ENCODE measurements at places on chromosomes 3 and 15.

GRCh38 chr15:41967506-41968206 lies 4.7 kb downstream of the EHD4 start:
- DNase-seq, result no peak

DNA sequence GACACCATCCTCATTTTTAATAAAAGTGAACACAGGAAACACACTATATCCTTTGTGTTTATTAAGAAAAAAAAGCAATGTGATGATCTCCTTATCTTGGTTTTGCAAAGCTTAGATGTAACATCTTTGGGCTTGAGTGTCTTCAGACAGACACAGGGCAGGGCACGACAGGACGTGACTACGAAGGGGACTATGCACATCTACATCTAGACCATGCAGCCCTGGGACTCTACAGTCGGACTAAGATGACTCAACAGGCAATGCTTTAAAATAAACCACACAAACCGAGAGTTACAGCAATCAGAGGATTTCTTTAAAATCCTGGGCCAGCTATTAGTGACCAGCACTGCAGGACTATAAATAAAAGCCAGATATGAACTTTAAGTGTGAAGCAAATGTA lies 22.8 kb upstream of the TM2D3 start:
- DNase-seq, result no peak

- DNase-seq, result no peak
Observed at GRCh38 chr3:11549580-11550140, 94.1 kb downstream of the VGLL4 start.

DNA sequence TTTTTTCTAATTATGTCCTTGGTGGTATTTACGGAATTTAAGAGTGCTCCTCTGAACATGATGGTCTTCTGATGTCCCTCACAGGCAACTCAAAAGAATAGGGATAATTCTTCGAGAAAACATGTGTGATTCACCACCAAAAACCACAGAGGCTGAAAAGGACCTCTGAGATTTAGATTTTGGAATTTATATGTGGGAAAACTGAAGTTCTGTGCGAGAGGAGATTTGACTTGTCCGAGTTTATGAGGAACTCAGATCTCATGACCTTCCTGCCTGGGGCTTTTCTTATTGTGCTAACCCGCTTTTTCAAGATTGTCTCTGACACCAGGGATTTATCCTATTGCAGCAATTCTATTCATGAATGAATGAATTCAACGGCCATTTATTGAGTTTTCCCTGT lies 142.4 kb downstream of the FAM43A start:
- no peak for DNase-seq

DNA sequence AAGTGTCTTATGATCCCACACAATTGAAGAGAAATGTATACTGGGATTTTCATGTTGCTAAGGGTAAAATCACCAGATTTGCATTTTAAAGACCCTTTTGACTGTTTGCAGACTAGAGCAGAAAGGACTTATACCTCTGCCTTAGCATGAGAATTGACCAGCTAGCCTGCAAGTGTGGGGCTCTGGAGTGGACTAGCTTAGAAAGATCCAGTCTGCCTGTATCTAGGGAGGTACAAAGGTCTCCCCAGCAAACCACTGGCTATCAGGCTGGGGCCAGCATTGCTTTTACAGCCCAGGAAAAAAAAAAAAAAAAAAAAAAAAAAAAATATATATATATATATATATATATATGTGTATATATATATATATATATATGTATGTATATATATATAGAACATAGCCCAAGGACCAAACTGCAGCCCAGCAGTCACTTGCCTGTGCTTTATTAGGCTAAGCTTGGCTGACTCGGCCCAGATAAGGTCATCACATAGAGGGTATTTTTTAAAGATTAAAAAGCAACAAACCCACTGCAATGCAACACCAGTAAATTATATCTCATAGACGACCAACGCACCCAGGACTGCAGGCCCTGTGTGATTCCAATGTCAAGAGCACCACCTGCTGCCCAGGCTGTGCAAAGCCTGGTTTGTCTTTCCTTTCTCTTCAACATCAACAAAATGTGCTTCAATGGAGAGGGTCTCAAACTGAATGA lies 63.7 kb downstream of the DCLK3 start:
- DNase-seq, result peak; percentile 54

GRCh38 chr3:120536642-120537041 lies 59.5 kb upstream of the NDUFB4 start:
- no peak for DNase-seq

DNA sequence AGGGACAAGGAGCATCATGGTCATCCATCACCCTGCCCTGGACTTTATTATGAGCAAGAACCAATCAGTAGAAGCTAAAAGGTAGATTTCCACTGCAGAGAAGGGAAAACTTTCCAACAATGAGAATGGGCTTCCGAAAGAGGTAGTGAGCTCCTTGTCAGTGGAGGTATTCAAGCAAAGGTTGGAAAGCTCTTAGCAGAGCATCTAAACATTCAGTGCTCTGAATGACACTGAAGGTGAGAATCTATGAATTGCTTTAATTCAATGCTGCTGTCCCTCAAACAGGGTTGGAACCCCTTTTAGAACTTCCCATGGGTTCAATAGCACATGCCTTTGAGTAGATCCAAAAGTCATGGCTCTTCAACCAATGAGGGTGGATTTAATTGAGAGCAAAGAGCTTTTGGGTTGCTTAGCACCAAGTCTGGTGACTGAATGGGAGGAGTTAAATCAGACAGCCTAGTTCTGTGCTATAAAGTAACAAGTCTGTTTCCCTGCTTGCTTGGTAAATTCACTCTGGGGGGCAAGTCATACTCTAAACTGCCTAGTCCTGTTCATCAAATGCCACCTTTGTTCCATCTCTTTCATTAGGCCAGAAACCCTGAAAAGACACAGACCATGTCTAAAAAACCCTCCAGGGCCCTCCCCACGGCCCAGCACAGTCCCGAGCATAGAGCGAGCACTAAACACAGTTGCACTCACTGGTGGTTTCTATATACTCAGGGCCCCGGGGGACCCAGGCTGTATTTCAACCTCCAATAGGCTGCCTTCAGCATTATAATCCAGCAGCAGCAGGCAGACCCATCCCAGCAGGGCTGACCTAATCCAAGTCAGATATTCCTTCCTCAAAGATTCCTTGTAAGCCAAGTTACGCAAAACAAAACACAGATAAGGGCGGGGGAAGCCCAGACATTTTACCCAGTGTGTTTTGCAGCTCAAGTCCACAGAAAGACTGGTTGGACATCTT lies 161.2 kb downstream of the MEGF11 start:
- no peak for DNase-seq

GRCh38 chr15:89860891-89861290 lies 32.9 kb downstream of the AP3S2 start:
- DNase-seq, result no peak

DNA sequence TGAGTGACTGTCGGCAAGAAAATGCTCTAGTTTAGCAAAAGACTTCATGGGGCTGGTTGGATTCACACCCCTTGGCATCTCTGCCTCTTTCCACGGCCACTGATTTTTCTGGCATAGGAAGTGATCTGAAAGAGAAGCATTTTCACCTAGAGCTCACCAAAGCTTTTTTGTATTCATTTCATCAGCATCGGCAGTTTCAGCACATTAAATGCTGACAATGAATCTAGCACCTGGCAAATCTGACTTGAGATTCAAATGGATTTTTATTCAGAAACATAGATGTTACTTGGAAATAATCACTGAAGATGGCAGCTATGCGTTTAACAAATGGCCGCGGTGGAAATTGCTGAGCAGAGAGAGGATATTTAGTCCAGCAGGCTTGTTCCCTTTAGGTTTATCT lies 155.9 kb downstream of the MEIS2 start:
- no peak for DNase-seq

GRCh38 chr3:152539191-152539764 lies 270.5 kb downstream of the MBNL1 start:
- no peak for DNase-seq

DNA sequence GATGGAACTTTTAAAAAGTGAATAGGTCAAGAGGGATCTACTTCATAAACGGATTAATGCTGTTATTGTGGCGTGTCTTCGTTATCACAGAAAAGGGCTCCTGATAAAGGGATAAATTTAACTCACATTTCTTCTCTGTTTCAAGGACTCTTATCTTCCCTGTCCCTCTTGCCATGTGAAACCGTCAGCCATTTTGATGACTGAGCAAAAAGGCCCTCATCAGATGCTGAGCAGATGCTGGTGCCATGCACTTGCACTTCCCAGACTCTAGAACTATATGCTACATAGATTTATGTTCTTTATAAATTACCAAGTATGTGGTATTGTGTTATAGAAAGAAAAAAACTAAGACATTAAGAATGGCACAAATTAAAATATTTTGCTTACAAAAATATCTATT lies 1011.8 kb upstream of the GBE1 start:
- no peak for DNase-seq

- DNase-seq, result no peak
Observed at GRCh38 chr15:67311731-67312130, 57.1 kb downstream of the IQCH start.

GRCh38 chr3:124780761-124781475 lies 50.7 kb downstream of the UMPS start:
- no peak for DNase-seq

DNA sequence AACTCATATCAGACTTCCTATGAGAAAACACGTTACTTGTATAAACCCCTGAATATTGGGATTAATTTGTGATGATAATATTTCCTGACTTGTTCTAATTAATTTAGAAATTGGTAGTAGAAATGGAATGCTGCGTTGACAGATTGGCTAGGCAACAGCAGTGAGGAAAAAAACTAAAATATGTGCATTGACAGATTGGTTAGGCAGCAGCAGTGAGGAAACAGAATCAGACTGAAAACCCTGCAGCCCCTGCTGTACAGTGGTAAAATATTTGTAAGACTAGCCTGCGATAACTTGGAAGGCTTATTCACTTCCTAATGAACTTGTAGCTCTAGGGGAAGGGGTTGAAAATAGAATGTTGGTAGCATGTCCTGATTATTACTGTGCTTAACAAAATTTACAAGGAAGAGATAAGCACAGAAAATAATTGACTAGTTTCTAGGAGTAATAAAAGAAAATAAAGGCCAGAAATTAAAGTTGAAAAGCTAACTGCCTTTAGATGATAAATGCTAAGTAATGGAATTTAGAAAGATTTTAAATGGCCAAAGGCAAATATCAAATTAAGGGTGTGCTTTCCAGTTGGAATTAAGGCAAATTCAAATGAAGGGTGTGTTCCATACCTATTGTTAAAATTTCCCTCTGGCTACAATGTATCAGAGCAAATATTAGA lies 29.9 kb upstream of the IL16 start:
- no peak for DNase-seq

DNA sequence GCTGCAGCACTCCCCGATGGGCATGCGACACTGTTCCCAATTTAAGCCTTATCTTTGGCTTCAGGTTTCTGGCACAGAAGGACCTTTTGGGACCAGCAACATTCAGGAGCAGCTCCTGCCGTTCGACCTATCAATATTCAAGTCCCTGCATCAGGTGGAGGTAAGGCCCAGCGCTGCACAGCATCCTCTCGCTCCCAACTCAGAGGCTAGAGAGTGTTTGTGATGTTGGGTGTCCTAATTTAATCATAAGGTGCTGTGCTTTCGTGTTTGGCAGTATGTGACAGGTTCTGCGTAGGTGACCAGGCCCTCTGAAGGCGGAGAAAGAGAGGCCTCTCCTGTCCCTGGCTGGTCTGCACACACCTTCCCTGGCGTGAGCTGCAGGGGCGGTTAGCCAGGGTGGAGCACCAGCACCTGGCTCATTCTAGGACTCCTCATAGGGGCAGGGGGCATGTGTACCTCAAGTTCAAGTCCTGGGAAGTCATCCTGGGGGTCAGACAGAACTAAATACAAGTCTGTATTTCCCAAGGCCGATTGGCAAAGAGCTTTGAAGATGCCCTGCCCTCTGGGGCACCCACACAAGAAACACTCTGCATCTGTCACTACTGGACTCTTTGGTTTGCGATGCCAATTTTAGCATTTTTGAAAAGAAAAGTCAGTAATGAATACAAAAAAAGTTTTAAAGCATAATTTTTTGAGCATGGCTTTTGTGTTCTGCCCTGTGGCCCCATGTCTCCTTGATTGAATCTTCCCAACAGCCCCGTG lies 17.0 kb downstream of the NISCH start:
- no peak for DNase-seq

- DNase-seq, result no peak
Observed at GRCh38 chr3:57961828-57962447, 46.3 kb upstream of the FLNB start.

- no peak for DNase-seq
Observed at GRCh38 chr3:59286791-59287531, 237.1 kb upstream of the CFAP20DC start.

DNA sequence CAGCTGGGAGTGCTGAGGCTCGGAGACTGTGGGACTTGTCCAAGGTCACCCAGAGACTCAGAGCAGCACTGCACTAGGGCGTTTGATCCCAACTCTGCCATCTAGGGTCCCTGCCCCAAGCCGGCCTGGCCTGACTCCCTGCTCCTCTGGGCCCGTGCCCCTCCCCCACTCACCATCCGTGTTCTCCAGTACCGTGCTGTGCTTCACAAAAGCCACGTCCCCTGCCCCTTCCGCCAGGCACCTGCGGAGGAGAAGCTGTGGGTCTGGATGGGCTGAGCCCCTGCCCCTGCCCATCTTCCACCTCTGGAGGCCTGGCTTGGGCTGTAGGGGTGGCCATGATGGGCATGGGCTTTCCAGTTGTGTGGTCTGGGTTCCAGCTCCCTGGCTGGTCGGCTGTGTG lies 8.4 kb downstream of the MELTF start:
- no peak for DNase-seq

- DNase-seq, result no peak
Observed at GRCh38 chr3:150789451-150789850, 26.5 kb upstream of the SIAH2 start.

- no peak for DNase-seq
Observed at GRCh38 chr15:52257734-52258062, 37.9 kb downstream of the MYO5C start.
